ENCODE measurements at places on chromosomes 12 and 14. TPM values are rescaled to one million over a fixed set of nuclear protein-coding genes. Genes with fewer than 3 reads are reported as not detected.

GRCh38 chr14:35287431-35288013, 4.7 kb upstream of the PSMA6 start:
- peaks cover 20% of the 10 kb centered on the region for H3K4me1 ChIP-seq
- no peak for DNase-seq
- no peaks in the 10 kb centered on the region for H3K36me3 ChIP-seq
- H3K4me3 ChIP-seq: no peak overlapping the region
- H3K27ac ChIP-seq: peak overlapping the region; percentile 15

- H3K27ac ChIP-seq: no peak overlapping the region
- H3K4me1 ChIP-seq: no peaks in the 10 kb centered on the region
- H3K4me3 ChIP-seq: no peak overlapping the region
- H3K27me3 ChIP-seq: no peaks in the 10 kb centered on the region
- no peak for DNase-seq
These were observed 20.1 kb downstream of the TM7SF3 start for GRCh38 chr12:26994109-26994508.

DNA sequence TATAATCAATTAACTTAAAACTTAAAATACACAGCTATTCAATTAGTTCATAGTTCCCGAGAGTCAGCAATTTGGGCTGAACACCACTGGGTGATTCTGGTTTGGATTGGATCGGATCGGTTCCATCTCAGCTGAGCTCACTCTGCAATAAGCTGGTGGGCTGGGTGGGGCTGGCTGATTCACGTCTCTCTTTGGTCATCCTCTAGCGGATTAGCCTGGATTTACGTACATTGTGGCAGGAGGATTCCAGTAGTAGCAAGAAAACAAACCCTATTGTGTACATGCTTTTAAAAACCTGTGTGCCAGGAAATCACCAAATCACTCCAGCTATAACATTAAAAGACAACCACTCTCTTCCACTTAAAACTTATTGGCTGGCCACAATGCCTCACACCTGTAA, 3.2 kb upstream of the CLEC4C start:
- no peak for DNase-seq
- no peaks in the 10 kb centered on the region for H3K27me3 ChIP-seq
- H3K4me1 ChIP-seq: no peaks in the 10 kb centered on the region
- H3K4me3 ChIP-seq: no peak overlapping the region
- H3K27ac ChIP-seq: no peak overlapping the region

DNA sequence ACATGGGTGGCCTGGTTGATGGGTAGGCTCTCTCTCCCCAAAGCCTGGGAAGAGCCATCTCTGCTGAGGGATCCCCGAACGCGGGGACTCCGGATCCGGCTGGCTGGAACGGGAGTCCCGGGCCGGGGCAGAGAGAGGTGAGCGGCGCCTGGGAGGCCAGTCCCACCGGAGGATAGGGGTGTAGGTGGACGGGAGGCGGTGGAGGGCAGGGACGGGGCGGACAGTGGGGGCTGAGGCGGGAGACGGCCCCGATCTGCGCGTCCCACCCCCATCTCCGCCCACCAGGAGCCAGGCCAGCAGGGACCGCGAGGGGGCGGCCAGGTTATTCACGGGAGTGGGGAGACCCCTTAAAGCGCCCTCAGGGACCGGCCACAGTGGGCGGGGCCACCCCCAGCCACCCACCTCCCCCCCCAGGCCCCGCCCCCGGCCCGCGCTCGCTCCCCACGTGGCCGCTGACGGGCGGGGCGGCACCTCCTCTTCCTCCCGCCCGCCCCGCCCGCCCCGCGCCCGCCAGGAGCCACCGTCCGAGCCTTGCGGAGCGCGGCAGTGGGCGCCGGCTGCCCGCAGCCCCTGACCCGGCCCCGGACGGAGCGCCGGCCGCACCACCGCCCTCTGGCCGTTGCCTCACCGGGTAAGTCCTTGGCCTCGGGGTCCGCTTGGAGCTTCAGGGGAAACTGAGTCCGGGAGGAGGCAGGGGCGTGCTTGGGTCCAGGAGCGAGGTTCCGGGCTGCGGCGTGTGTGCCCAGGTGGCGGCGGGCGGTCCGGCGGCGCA, at the start of gene INF2:
Gene INF2 (plus strand): TSS at position 510 of the 772 bp plus-strand sequence. CDS start 11,748 bp downstream, outside the sequence.
- no peaks in the 10 kb centered on the region for H3K36me3 ChIP-seq
- DNase-seq: peak; percentile 66
- H3K4me3 ChIP-seq: peak within 1 kb of the TSS; percentile 76
- no peaks in the 10 kb centered on the region for H3K27me3 ChIP-seq
- peak within 1 kb of the TSS; percentile 94 for H3K27ac ChIP-seq

- H3K27me3 ChIP-seq: no peaks in the 10 kb centered on the region
- H3K27ac ChIP-seq: no peak overlapping the region
- no peaks in the 10 kb centered on the region for H3K36me3 ChIP-seq
- H3K4me3 ChIP-seq: no peak overlapping the region
These were observed 18.9 kb downstream of the CCDC88C start for GRCh38 chr14:91398707-91399106.

- H3K4me1 ChIP-seq: no peaks in the 10 kb centered on the region
- H3K36me3 ChIP-seq: no peaks in the 10 kb centered on the region
- DNase-seq: no peak
These were observed 40.3 kb upstream of the ANKS1B start for GRCh38 chr12:100024974-100025555.

GRCh38 chr14:59507063-59507751, 22.9 kb downstream of the JKAMP start:
- H3K36me3 ChIP-seq: peaks cover 1% of the 10 kb centered on the region
- no peaks in the 10 kb centered on the region for H3K4me1 ChIP-seq
- H3K27me3 ChIP-seq: no peaks in the 10 kb centered on the region
- no peak overlapping the region for H3K27ac ChIP-seq
- no peak overlapping the region for H3K4me3 ChIP-seq

GRCh38 chr14:29461101-29461500, 466.5 kb downstream of the PRKD1 start:
- H3K27ac ChIP-seq: no peak overlapping the region
- H3K36me3 ChIP-seq: no peaks in the 10 kb centered on the region
- H3K27me3 ChIP-seq: no peaks in the 10 kb centered on the region
- H3K4me3 ChIP-seq: no peak overlapping the region
- no peak for DNase-seq
- H3K4me1 ChIP-seq: no peaks in the 10 kb centered on the region

- H3K27me3 ChIP-seq: no peaks in the 10 kb centered on the region
- H3K4me1 ChIP-seq: no peaks in the 10 kb centered on the region
- no peak overlapping the region for H3K4me3 ChIP-seq
- H3K36me3 ChIP-seq: peaks cover 16% of the 10 kb centered on the region
- no peak overlapping the region for H3K27ac ChIP-seq
These were observed 12.5 kb upstream of the ANKLE2 start for GRCh38 chr12:132774159-132774558.

DNA sequence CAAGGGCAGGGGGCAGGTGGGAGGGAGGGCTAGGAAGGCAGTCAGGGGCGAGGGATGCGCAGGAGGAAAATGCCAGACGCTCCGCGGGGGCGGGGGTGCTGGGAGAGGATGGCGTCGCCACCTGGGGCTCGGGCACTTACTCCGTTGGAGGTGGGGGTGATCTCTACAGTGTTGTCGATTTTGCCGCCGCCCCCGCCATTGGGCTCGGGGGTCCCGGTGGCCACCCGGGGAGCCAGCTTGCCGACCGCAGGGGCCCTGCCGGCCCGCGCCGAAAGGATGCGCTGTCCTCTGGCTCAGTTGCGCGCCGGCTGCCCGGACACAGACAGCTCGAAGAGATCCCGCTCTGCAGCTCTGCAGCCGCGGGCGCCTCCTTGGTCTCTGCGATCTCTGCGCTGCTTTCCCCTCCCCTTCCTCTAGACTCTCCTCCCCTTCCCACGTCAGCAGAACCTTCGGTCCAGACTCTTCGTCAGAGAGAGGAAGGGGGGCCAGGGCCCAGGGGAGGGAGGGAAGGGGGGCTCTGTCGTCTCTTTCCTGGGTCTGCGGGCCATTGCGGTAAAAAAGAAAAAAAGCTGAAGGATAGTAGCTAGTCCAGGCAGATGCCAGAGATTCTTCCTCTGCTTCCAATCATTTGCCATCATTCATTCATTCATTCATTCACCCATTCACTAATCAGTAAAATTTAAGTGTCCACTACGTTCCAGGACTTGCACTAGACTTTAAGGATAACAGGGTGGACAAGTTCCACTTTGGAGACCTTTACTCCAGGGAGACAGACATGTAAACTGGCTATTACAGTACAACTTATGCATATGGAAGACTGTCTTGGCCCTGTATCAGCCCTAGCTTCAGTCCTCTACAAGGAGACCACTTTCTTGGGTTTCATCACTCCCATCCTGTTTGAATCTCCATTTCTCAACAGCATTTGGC, at the start of gene SLC22A17:
Gene SLC22A17 (minus strand): TSS at position 382 of the 927 bp plus-strand sequence.
- peaks cover 4% of the 10 kb centered on the region for H3K4me1 ChIP-seq
- peak; percentile 55 for DNase-seq
- no peak within 1 kb of the TSS for H3K27ac ChIP-seq
- peak within 1 kb of the TSS; percentile 31 for H3K4me3 ChIP-seq

DNA sequence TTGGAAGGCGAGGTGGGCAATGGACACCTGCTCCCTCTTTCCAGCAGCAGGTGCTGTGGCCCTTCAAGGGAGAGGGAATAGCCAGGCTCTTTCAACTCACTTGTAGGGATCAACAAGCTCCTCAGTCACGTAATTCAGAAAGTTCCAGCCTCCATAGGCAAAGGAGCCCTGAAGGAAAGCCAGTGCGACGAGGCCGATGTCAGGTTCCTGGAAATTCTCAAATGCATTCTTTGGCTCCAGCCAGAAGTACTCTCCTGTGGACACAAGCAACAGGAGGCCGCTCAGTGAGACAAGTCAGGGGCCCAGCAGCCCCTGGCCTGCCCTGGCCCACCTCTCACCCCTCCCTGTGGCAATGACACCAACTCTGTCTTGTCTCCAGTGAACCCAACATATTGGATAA, 21.3 kb upstream of the CEBPE start:
- no peak for DNase-seq
- H3K36me3 ChIP-seq: peaks cover 2% of the 10 kb centered on the region
- no peak overlapping the region for H3K4me3 ChIP-seq

DNA sequence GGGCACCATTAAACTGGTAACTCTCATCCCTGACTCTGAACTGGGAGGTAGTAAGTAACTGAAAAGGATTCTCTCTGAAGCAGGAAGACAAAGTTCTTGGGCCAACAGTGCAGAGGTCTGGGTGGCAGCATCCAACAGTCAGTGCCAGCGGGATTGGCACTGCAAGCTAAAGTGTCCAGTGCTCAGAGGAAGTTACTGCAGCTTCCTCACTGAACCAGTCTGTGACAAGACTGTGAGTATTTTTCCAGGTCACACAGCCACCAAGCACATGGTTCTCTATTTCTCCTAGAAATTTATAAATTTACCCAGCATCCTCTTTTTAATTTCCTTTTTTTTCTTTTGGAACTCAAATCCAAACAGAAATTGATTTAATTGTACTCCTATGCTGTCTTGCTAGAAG, 81.6 kb upstream of the FAR2 start:
- no peak for DNase-seq
- no peaks in the 10 kb centered on the region for H3K4me1 ChIP-seq
- H3K36me3 ChIP-seq: no peaks in the 10 kb centered on the region
- H3K4me3 ChIP-seq: no peak overlapping the region
- no peaks in the 10 kb centered on the region for H3K27me3 ChIP-seq
- H3K27ac ChIP-seq: no peak overlapping the region

DNA sequence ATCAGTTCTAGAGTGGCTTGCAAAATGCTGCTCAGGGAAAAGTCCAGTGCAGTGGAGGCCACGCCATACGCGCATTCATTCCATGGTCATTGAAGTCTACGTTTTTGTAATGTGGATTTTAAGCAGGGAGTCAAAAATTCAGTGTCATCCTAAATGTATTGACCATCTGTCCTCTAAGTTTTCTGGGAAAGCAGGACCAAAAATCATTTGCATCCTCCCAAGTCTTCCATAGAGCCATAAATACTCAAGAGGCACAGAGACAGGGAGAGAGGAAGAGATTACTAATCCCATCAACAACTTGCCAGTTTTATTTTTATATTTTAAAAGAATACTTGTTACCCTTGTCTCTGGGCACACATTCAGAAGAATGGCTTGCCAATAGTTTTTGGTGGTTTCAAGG, 36.9 kb downstream of the RHOJ start:
- no peak overlapping the region for H3K4me3 ChIP-seq
- no peak overlapping the region for H3K27ac ChIP-seq
- no peaks in the 10 kb centered on the region for H3K36me3 ChIP-seq
- no peaks in the 10 kb centered on the region for H3K4me1 ChIP-seq

DNA sequence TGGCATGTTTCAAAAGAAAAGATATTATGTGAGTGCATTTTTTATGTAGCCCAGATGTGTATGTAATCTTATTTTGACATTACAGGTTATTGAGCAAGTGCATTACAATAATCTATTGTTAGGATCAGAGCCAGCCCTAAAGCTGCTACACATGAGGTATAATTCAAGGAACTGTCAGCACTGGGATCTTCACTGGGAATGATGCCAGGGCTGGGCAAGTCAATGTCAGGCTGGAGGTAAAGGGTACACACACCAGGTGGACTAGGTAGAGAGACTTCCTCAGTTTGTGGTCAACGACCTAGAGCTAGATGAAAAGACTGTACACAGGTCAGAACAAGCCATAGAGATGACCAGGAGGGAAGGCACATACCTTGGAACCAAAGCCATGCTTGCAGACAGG, 15.4 kb downstream of the TRIM9 start:
- DNase-seq: no peak
- H3K36me3 ChIP-seq: no peaks in the 10 kb centered on the region
- H3K4me3 ChIP-seq: no peak overlapping the region

GRCh38 chr14:24232645-24233537, at the start of gene GMPR2:
Gene GMPR2 (plus strand): TSS chr14:24232929. CDS start chr14:24233254, 325 bp downstream.
- peak within 1 kb of the TSS; percentile 81 for H3K27ac ChIP-seq
- H3K36me3 ChIP-seq: peaks cover 2% of the 10 kb centered on the region
- H3K4me3 ChIP-seq: peak within 1 kb of the TSS; percentile 76
- H3K27me3 ChIP-seq: no peaks in the 10 kb centered on the region

- DNase-seq: no peak
- no peak overlapping the region for H3K4me3 ChIP-seq
- no peaks in the 10 kb centered on the region for H3K27me3 ChIP-seq
- H3K27ac ChIP-seq: no peak overlapping the region
These were observed 14.0 kb upstream of the TBPL2 start for GRCh38 chr14:55454264-55455002.

GRCh38 chr14:105120056-105120455, 48.5 kb downstream of the JAG2 start:
- H3K27me3 ChIP-seq: peaks cover 4% of the 10 kb centered on the region
- H3K4me1 ChIP-seq: no peaks in the 10 kb centered on the region
- no peak overlapping the region for H3K27ac ChIP-seq
- no peak for DNase-seq

- no peak overlapping the region for H3K4me3 ChIP-seq
- no peaks in the 10 kb centered on the region for H3K27me3 ChIP-seq
- H3K36me3 ChIP-seq: no peaks in the 10 kb centered on the region
- no peaks in the 10 kb centered on the region for H3K4me1 ChIP-seq
These were observed 1178.9 kb downstream of the BCL11B start for GRCh38 chr14:98093111-98093510.

GRCh38 chr12:89968151-89968700, 259.6 kb upstream of the ATP2B1 start:
- H3K27ac ChIP-seq: no peak overlapping the region
- no peaks in the 10 kb centered on the region for H3K4me1 ChIP-seq
- H3K27me3 ChIP-seq: no peaks in the 10 kb centered on the region
- H3K4me3 ChIP-seq: no peak overlapping the region

GRCh38 chr12:53219956-53220693, 11.9 kb downstream of the RARG start:
- no peaks in the 10 kb centered on the region for H3K36me3 ChIP-seq
- peak overlapping the region; percentile 97 for H3K27ac ChIP-seq
- no peak for DNase-seq
- no peaks in the 10 kb centered on the region for H3K4me1 ChIP-seq

GRCh38 chr12:90938451-90938850, 16.5 kb downstream of the CCER1 start:
- DNase-seq: no peak
- H3K27me3 ChIP-seq: no peaks in the 10 kb centered on the region
- H3K36me3 ChIP-seq: no peaks in the 10 kb centered on the region
- no peaks in the 10 kb centered on the region for H3K4me1 ChIP-seq
- no peak overlapping the region for H3K4me3 ChIP-seq
- no peak overlapping the region for H3K27ac ChIP-seq

The EDDM3A gene
- total RNA-seq: not detected

The STON2 gene
- total RNA-seq: 30.0 TPM

The IL31 gene
- not detected for total RNA-seq

The OTX2 gene
- not detected for total RNA-seq
